ENCODE measurements at places on chromosomes 7 and 10.

DNA sequence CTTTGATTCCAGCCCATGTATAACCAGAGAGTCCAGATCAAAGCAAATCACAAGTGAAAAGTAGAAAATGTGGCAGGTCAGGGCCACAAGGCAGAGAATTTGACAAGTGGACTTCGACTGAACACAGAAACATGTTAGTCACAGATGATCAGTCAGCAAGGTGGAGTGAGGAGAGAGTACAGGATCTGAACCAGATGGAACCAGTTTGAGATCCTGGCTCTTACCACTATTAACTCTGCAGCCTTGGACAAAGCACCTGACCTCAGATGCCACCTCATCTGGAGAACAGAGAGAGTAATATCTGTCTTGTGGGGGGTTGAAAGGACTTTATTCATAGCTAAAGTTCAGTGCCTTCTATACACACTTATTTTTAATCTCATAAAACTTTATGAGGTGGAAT lies 4.4 kb downstream of the MRLN start:
- no peak for DNase-seq

DNA sequence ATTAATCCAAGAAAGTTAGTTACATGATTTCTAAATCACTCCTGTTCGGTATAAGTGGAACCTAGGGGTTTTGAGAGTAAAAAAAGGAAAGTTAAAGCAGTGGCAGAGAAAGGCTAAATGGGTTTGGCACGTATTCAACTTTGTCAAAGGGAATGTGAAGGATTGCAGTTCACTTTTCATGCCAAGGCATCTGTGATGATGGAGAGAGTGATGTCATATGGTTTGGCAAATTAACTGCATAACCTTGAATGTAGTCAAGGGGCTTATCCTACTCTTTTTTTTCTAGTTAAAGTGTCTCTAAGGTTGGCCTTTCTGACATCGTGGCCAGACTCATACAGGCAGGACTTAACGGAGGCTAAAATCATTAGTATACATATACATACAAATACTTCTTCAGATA lies 277.8 kb downstream of the EXOC4 start:
- DNase-seq = no peak

GRCh38 chr10:71975871-71976725 lies 11.9 kb downstream of the CHST3 start:
- no peak for DNase-seq

DNA sequence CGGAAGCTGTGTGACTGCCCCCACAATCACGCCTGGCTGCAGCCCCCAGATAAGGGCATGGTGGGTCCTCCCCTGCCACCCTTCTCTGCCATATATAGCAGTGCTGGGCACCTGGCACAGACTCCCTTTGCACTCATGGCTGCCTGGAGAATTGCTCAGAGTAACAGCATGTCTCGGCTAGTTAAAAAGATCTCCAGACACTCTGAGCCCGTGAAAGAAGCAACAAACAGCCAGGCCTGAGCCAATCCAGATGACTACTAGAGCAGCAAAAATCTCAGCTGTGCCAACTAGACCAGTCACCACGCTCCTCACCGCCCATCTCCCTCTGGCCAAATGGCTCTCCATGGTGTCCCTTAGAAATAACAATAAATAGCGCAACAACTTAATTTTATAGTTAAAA lies 71.3 kb downstream of the PARD3 start:
- DNase-seq = no peak

DNA sequence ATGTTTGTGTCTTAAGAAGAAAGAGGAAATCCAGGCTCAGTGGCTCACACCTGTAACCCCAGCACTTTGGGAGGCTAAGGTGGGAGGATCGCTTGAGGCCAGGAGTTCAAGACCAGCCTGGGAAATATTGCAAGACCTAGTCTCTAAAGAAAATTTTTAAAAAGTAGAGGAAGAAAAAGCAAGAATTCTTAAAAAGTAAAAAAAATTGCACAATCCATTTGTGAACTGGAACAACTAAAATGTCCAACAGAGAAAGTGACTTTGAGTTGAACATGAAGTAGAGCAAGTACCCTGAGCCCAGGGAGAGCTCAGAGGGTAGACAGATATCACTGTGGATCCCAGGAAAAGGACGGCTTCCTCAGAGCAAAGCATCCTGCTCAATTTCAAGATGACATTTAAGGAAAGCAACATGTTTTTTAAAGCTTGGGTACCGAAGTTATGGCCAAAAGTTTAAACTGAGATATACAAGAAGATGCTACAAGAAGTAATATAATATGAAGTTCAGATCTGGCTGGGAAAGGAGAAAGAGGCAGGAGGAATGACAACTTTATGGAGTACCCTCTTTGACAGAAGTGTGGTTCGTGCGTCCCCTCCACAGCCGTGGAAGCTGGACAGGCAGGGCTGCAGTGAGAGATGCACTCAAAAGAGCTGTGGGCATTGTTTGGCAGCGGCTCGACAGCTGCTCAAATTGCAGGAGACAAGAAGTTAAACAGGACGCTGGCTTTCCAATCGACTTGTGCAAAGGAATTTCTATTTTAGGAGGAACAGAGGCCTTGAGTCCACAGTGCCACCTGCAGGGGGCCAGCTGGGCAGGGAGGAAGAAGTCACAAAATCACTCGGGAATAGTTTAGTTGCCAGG lies 201.3 kb downstream of the JCAD start:
- DNase-seq = no peak
